ENCODE measurements at places on chromosomes 5 and 9.

GRCh38 chr5:132837868-132838267 is 7.4 kb upstream of the SHROOM1 start:
- DNase-seq, result no peak

DNA sequence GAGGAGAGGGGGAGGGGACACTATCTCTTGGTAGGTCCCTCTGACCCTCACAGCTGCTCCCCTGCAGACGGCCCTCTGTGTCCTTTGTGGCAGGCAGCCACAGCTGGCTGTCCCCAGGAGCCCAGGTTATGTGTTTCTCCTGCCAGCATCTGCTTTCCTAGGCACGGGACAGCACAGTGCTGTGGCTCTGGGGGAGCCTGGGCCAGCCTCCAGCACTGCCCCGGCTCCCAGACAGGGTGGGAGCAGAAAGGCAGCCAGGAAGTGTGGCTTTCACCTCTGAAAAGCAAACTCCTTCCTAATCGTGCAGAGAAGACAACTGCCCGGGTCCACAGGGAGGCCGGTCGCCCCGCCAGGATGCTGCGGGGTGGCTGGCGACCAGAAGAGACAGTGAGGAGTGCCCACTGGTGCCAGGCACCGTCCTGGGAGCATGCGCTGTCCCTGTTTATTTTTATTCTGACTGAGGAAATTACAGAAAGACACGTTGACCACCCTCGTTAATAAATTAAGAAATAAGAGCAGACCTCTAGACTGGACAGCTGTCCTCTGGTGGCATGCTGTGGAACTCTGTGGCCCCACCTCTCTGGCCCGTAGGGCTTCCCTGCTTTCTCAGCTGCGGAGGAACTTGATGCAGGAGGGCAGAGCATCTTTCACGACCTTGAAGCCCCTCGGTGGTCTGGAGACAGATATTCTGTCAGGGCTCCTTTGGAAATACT is 240.3 kb downstream of the FANCC start:
- no peak for DNase-seq

GRCh38 chr5:74679966-74680365 is 5.1 kb upstream of the HEXB start:
- DNase-seq, result no peak

GRCh38 chr5:160097991-160098390 is 21.3 kb downstream of the PWWP2A start:
- DNase-seq, result no peak

DNA sequence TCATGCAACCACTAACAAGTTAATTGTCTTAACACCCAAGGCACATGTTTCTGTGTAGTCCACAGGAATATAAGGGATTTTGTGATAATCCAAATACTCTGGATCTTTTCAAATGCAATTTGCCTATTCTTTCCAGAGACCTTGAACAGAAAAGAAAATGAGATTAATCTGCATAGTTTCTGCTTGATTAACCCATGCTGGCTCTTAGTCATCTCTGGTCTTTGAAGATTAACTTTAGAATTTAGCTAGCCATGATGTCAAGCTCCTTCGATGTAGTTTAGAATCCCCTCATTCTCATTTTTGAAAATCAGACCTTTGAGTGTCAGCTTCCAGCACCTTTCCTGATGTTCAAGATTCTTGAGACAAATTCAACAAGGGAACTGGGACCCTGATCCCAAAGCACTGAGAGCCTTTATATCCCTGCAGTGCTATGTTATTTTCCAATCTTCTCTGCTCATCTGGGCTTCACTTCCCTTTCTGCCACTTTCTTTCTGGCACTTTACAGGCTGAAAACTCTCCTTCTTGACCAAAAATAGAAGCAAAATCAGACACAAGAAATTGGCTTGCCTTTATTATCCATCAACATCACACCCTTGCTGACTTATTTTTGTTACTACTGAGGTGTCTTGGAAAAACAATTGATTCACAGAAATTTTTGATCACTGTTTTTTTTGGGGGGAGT is 155.5 kb downstream of the PALM2AKAP2 start:
- DNase-seq, result no peak

- no peak for DNase-seq
Measured at GRCh38 chr5:150101023-150101422, 14.7 kb upstream of the CSF1R start.

GRCh38 chr5:169584998-169585451 is 1.5 kb downstream of the SPDL1 start:
- no peak for DNase-seq

DNA sequence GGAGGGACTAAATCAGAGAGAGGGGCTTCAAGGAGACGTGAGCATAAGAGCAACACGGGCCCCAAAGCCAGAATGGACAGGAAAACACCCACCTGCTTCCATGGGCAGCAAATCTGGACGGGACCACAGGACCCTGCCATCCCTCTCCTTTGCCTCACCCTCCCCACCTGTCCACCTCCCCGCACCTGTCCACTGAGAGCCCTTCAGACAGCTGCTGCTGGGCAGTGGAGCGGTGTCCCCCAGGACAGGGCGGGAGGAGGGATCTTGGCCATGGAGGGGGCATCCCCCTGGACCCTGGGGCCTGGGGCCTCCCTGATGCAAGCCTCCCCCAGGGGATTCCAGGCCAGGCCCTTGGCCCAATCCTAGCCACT is 2.6 kb downstream of the CCDC183 start:
- DNase-seq, result no peak

GRCh38 chr9:92141144-92142129 is 26.2 kb upstream of the SPTLC1 start:
- no peak for DNase-seq

DNA sequence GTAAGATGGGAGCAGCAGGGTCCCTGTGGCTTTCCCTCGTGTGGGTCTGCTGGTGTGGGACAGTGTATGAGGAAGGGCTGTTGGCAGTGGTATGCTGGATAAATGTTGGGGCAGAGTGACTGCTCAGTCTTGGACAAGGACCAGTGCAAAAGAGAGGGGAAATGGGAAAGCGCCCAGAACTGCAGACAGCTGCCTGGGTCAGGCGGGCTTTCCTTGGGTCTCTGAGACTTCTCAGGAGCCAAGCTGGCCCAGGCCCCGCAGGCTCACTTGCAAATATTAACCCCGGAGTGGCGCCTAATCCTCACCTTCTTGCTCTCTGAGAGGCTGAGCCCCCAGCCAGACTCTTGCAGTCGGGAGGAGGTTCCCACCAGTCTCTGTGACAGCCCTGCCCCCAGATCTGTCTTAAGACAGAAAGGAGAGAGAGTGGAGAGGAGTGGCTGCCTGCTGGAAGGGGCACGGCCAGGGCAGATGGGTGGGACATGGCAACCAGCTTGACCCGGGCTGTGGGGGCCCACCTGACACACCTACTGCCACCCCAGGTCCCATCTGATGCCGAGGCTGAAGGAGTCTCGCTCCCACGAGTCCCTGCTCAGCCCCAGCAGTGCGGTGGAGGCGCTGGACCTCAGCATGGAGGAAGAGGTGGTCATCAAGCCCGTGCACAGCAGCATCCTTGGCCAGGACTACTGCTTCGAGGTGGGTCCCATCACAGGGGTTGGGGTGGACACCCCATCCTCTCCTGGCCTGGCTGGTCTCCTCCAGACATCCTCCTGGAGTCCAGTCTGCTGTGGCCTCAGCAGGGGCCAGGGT is 105.2 kb downstream of the DAB2IP start:
- no peak for DNase-seq

DNA sequence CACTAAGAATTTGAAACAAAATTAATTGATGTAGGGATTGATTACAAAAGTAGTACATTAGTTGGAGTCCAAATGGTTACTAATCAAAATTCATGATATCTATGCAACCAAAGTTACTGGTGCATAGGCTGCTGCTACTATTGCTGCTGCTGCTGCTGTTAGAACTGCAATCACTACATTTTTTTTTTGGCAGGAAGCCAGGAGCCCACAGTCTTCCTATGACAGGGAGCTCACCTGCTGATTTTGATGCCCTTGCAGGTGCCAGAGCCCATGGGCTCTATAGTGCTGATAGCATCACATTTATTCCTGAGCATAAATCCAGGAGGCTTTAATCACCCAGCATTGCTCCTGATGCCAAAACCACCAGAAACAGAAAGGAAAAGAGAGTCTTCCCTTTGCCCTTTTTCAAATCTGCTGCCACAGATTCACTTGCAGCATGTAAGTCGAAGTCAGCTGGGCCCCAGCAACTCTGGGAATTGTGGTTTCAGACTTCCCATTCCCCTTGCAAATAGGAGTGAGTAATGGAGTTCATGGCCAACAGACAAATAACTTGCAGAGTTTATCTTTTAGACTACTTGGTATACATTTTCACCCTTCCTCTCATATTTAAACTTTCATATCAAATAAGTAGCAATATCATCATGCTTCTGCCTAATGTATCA is 17.6 kb downstream of the SLCO6A1 start:
- no peak for DNase-seq

DNA sequence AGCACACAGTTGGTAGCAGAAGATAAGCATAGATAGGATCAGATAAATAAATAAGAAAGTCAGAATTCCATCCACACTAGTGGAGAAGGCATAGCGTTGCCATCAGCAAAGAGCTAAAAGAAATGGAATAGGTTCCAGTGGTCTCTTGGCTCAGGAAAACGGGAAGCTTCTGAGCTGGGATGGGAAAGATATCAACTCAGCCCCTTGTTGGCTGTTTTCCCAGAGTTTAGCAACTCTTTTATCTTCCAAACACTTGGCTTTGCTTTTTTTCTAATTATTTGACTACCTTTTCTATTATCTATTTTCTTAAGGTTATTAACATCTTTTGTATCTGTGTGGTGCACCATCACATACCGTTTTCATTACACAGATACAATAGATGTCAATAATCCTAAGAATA is 445.7 kb upstream of the TRPC7 start:
- DNase-seq, result no peak

DNA sequence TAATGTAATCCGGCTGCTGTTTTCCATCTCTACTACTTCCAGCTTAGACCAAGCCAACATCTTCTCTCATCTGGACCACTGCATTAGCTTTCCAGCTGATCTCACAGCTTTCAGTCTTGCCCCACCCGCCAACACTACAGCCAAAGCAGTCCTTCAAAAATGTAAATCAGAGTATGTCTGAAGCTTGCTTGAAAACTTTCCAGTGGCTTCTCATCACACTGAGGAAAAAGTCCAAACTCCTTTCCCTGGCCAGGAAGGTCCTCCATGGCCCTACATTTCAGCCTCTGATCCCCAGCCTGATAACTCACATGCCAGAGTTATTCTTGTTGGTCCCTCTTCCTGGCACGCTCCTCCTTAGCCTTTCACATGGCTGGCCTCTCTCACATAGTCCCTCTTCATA is 38.5 kb downstream of the TTC1 start:
- no peak for DNase-seq

- DNase-seq, result no peak
Measured at GRCh38 chr9:89477384-89477783, 20.5 kb downstream of the SEMA4D start.

- no peak for DNase-seq
Measured at GRCh38 chr9:131633491-131634031, 88.2 kb downstream of the PRRT1B start.

GRCh38 chr5:95406426-95407090 is 15.4 kb downstream of the FAM81B start:
- no peak for DNase-seq

DNA sequence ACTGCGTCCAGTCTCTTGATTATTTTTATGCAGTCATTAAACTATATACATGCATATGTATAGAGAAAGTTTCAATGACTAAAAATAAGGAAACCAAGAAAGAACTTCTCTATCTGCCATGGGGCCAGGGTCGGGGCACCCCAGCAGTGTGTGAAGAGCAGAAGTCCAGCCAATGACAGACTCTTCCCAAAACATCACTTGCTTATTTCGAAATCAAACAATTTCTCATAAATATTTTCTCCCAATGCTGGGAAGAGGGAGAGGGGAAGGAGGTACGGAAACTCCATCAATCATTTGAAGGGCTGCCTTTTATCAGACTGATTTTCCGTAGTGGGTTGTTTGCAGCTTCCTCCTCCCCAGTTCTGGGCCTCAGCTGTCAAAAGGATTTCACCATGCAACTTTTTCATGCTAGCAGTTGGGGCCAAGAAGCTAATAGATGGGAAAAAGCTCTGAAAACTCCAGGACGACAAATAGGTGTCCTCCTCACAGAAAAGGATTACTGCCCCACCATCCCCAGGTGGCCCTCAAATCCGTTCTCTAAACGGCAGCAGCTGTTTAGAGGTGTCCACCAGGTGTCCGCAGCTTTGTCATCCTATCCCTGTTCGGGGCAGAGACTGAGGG is 617 bp upstream of the FPGS start:
- no peak for DNase-seq

- DNase-seq, result no peak
Measured at GRCh38 chr5:174381241-174381640, 335.7 kb downstream of the NSG2 start.

DNA sequence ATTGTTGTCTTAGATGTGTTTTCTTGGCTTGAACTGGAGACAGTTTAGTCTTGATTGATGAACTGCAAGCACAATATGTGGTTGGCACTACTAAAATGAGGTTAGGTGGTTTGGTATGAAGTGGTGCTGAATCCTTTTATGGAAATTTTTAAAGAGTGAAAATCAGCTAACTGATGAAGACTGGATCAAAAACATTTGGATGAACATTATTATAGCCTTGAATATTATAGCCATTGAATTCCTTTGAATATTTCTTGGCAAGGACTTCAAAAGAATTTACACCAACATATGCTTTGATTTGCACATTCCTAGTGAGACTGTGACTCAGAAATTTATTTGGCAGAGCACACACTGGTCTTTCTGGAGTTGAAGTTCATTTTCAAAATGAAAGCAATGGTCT is 318.3 kb downstream of the CHSY3 start:
- no peak for DNase-seq

DNA sequence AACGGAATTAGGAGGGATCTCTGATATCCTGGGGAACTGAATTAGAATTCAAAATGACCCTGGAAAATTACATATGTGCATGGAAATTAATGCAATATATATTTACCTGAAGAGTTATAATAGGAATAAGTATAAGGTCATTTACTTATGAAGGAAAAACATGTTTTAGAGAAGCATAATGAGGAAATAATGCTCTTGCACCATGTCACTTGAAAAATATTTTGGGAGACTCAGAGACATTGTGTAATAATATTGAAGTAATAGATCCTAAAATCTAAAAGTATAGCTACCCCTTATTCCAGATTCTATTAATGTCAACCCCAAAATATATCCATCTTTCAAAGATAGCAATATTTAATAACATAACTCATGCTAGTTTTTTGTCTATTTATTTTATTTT is 28.4 kb downstream of the SPZ1 start:
- no peak for DNase-seq

GRCh38 chr5:37662789-37663485 is 176.9 kb downstream of the GDNF start:
- no peak for DNase-seq

DNA sequence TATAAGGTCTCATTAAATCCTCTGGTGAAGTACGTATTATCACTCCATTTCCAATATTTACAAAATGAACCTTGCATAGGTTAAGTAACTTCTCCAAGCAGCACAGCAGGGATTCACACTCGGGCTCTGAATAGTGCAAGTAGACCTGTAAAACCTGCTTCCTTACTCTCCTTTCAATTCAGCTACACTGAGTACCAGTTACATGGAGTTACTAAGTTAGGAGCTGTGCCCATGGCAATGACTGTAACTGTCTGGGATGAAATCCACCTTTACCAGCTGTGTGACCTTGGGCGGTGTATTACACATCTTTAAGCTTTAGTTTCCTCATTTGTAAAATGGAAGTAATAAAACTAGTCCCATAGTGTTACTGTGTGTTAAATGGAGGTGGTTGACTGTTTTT is 15.9 kb upstream of the MOB3B start:
- no peak for DNase-seq

All from smooth muscle cell of the brain vasculature (primary cell).